ENCODE measurements at places on chromosomes 1 and 21.

DNA sequence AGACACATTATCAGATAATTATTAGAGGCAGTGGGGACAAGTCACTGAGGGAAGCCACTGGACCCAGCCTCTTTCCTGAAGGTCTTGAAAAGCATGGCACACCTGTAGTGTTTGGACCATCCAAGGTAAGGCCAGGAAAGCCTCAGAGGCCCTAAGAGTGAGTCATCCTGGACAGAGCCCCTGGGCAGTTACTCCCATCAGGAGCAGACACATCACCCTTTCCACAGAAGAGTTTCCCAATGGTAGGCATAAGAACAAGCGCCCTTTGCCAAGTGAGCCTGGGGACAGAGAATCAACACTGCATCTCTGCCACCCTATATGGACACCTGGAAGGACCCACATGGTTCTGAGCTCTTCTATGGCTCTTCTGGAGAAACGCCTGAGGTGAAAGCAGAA, 136.0 kb downstream of the PLXNA2 start:
- DNase-seq, result peak; percentile 94

GRCh38 chr1:185257950-185258208, 59.2 kb downstream of the IVNS1ABP start:
- DNase-seq, result peak; percentile 27

- DNase-seq, result no peak
Observed at GRCh38 chr1:53892911-53893310, 1.1 kb upstream of the DIO1 start.

DNA sequence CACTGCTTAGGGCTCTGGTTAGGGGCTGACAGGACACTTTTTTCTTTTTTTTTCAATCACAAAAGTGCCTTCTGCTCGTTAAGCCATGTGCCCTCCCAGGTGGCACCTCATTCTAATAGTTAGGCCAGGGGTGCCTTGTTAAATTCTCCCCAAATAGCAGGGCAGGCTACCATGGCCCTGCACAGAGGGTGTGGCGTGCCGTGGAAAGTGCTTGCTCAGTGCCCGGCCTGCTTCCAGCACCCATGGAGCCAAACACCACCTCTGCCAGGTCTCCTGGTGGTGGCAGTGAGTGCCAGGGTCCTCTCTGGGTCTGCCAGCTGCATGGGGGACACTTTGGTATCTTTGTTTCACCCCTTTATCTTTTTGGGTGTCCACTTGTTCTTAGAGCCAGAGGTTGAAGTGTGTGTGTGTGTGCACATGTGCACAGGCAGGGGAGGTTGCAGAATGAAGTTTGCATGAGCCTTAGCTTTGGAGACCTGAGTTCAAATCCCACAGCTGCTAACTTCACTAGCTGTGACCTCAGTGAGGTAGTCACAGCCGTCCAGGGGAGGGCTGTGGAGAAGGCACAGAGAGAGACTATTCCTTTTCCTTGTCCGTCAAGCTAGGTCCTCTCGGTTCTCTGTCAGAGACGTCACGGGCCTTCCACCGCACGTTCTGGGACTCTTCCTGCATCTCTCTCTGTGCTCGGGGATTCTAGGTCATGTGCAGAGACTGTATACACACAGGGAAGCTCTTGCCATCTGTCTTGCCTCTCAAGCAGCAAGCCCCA, 39.9 kb upstream of the CSF3R start:
- no peak for DNase-seq
